ENCODE measurements at places on chromosomes 5 and 9.

DNA sequence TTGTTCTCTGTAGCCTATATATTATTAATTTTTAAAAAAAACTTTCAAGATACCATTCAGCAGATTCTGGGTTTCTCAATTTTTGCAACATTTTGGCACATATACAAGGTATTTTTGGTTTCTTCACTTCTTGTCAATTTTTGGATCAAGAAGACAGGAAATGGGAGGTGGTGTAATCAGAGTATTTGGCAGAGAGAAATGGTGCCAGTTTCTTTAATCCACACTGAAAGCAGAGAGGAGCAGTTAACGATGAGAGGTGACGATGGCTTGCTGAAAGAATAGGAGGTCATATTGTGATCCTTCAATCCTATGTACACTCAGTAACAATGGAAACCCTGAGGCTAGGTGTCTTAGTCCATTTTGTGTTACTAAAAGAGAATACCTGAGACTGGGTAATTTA, 16.4 kb downstream of the NNT start:
- no peak for DNase-seq

DNA sequence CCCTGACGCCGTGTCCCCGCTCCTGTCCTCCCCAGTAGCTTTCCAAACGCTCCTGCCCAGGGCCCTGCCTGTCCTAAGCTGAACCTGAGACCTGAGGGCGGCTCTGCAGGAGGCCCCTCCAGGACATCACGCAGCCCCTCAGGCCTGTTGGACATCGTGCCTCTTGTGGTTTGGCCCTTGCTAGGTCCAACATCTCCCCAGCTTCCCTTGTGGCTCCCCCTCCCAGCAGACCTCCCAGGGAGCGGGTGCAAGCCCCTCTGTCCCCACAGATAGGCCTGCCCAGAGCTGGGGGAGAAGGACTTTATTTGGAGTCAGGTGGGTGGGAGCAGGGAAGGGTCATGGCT, 4.1 kb downstream of the OBP2B start:
- no peak for DNase-seq

- DNase-seq: peak; percentile 57
Observed at GRCh38 chr9:132507670-132508469, 74.5 kb upstream of the BARHL1 start.

GRCh38 chr9:13758936-13759335, 479.4 kb upstream of the MPDZ start:
- DNase-seq: no peak

DNA sequence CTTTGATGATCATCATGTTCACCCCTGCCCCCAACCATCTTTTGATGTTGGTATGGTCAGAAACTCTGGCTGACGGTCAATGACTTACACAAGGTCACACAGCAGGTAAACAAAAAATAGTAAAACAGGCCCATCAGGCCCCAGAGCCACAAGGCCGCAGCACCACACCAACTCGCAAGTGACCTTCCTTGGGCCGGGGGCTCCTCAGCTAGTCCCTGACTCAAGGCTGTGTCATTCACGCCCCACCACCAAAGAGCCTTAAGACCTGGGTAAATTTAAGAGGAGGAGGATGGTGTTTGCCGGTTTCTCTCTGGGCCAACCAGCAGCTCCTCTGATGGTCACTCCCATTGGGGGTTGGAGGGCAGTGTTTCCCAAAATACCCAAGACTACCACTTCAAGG, 55.8 kb downstream of the PSMB7 start:
- no peak for DNase-seq

- no peak for DNase-seq
Observed at GRCh38 chr9:93813221-93814076, 141.7 kb downstream of the BARX1 start.

DNA sequence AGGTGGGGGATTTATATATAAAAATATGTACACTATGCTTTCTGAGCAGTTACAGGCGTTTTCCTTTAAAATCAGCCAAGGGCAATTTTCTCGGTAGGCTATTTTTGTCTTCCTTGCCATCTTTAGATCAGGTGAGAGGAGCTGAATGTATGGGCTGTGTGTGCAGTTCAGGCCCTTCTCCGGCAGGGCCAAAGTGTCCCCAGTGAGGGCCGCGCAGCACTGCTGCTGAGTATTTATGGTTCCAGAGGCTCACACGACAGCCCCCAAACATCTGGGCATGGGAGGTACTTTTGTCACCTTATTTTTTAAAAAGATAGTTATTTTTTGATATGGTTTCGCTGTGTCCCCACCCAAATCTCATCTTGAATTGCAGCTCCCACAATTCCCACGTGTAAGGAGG, 11.5 kb downstream of the GFPT2 start:
- DNase-seq: no peak

DNA sequence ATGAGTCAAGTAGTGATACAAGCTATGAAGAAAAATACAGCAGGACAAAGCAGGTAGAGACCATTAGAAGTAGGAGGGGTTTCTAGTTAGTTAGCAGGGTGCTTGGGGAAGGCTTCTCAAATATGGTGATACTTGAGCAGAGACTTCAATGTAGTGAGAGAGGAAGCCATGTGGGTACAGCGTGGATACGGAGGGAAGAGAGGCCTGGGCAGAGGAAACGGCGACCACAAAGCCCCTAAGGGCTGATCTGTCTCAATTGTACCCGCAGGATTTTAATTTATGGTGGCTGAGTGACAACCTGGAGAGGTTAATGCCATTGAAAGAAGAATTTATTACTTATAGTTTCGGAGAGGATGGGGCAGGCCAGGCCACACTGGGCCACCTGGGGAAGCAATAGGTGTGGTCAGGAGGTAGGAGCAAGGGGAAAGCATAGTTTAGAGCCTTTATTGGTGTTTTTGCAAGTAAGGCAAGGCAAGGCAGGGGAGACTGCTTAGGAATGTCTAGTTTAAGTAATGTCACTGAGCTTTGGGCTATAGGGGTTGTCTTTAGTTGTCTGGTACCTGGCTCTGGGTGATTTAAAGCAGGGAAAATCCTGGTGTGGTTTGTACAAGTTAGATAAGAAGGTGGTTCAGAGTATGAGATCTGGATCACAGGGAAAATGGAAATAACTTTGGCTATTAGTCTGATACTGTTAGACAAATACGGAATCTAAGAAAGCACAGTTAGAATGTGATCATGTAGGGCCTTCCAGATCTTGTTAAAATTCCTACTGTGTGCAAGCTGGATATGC, 42.6 kb downstream of the GCNT4 start:
- DNase-seq: no peak

- DNase-seq: peak; percentile 15
Observed at GRCh38 chr5:143395638-143396352, 7.7 kb downstream of the NR3C1 start.

DNA sequence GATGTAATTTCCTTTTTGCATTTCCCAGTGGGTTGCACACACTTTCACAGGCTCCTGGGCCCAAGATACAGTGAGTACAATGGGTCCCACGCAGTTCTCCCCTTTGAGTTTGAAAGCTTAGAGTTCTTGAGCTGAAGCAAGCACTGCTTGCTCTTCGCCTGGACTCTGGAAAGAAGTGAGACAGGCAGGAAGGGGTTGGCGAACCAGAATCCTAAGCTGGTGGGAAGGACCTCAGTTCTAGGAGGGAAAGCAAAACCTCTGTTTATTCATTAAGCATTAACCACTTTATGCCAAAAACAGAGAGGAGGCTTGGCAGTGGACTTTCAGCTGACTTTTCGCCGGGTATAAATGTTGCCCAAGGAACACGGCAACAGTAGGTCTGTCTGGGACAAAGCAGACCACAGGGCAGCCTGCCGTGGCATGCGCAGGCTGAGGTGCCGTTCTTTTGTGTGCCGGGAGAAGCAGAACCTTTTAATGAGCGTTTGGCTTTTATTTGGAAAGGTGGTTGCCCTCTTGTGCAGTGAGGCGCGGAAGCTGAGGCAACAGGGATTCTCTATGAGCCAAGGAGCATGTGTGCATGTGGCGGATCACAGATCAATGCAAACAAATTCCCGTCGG, 239.9 kb upstream of the PANK3 start:
- DNase-seq: no peak

GRCh38 chr5:1806974-1807373, 5.8 kb downstream of the NDUFS6 start:
- DNase-seq: no peak

- no peak for DNase-seq
Observed at GRCh38 chr9:14198047-14198840, 115.7 kb downstream of the NFIB start.

GRCh38 chr5:51397996-51398395, 14.7 kb downstream of the ISL1 start:
- DNase-seq: no peak

DNA sequence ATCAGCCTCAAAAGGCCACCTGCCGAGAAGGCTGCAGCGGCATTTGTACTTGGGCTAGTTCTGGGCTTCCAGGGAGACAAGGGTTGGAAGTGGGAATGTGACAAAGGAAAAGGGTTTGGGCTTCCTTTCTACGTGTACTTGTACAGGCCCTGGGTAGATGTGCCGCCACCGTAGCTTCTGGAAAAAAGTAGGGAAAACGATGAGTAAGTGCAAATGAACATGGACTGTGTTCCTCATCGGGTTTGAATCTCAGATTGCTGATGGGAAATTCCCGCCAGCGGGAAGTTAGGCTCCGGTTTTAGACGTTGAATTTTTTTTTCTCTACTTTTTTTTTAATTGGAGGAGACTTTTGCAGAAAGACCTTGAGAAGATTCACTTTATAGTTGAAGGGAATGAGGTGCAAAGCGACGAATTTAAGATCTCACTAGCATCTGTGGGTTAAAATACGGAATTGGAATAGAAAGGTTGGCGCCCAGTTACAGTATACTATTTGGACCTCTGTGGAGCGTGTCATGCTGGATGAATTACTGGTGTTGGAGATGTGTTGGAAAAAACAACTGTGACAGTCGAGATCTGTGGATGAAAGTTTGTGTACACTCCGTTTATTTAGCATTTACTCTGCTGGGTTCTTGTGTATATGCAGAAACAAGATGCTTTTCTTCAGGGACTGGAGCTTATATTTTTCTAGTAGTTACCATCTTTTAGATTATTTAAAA, 1.2 kb downstream of the G3BP1 start:
- DNase-seq: peak; percentile 6

DNA sequence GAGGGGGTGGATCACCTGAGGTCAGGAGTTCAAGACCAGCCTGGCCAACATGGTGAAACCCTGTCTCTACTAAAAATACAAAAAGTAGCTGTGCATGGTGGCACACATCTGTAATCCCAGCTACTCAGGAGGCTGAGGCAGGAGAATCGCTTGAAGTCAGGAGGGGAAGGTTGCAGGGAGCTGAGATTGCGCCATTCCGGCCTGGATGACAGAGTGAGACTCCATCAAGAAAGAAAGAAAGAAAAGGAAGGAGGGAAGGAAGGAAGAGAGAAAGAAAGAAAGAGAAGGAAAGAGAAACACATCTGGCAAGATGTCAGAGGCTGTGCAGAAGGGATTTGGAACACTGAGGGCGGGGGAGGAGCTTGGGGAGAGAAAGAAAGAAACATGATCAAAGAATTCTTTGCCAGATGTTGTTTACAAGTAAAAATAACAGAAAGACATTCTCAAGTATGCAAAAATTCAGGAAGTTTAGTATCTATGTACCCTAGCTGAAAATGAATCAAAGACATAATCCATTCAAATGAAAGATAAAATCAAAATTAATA, 93.7 kb downstream of the AK8 start:
- no peak for DNase-seq

GRCh38 chr9:87342743-87343142, 154.9 kb upstream of the DAPK1 start:
- no peak for DNase-seq

DNA sequence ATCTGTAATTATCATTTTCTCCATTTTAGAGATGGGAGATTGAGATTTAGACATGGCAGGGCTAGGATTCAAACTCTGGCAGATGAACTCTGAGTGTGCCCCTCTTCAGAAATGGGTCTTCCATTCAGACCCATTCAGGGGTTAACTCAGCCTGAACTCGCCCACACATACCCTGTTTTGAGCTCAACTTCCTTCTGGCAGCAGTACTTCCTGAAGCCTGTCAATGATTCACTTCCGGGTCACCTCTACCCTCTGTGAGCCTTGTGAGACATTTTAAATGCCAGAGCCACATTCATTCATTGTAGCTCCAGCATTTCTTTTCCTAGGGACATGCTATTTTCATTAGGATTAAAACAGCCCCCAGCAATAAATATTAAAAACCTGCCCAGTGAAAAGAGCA, 209.3 kb upstream of the SLC24A2 start:
- no peak for DNase-seq

- DNase-seq: peak; percentile 49
Observed at GRCh38 chr9:113299800-113300292, 3.3 kb downstream of the RNF183 start.

GRCh38 chr9:22363421-22363887, 83.2 kb upstream of the DMRTA1 start:
- DNase-seq: no peak

- DNase-seq: no peak
Observed at GRCh38 chr5:142743592-142744441, 26.4 kb upstream of the ARHGAP26 start.

DNA sequence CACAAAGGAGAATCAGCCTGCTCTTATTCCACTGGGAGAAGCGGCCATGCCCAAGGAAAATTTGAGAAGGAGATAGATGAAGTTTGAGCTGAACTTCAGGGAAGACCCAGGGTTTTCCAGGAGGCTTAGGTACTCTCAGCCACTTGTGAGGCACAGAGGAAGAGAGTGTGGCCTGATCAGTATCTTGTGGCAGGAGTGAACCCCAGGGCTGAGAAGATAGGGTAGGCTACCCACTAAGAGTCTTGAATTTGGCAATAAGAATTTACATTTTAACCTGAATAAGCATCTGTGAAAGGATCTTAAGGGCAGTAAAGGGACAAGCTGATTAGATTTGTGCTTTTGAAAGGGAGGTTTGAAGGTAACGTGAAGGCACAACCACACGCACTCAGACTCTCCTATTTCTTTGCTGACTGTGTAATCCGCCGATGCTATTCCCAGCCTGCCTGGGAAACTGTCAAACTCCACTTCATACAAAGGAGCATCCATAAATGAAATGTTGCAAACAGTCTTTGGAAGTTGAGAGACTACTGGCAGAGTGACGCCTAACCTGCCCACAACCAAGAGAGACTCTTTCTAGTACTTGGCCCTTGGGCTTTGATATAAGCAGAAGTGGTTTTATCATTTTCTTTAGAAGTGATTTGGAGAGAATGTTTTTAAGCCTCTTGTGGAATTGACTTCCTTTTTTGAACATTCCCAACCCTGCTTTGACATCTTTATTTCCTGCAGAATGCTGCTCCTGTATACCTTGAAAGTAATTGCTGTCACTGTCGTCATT, 108.2 kb upstream of the VCAN start:
- DNase-seq: no peak

- DNase-seq: no peak
Observed at GRCh38 chr5:89105836-89106235, 222.9 kb upstream of the MEF2C start.

DNA sequence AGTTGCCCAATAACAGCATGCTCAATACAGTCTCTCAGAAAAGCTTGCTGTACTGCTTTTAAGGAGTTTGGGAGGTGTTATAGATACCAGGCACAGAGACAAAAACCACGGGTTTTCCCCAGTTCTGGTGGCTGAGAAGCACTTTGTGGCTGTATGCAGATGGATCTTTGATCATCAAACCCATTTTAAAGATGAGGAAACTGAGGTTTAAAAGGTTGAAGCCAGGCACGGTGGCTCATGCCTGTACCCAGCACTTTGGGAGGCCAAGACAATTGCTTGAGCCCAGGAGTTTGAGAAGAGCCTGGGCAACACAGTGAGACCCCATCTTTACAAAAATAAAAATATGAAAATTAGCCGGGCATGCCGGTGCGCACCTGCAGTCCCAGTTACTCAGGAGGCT, 46.3 kb upstream of the PLPP6 start:
- DNase-seq: no peak

GRCh38 chr5:146238973-146239372, 35.6 kb downstream of the RBM27 start:
- DNase-seq: no peak

GRCh38 chr9:130159057-130159456, 13.1 kb upstream of the NCS1 start:
- no peak for DNase-seq

GRCh38 chr9:136623842-136624183, 38.9 kb upstream of the EGFL7 start:
- no peak for DNase-seq
